ENCODE measurements at places on chromosomes 1 and 21. TPM values are rescaled to one million over a fixed set of nuclear protein-coding genes. Genes with fewer than 3 reads are reported as not detected.

Gene KCNE2
- total RNA-seq = not detected

GRCh38 chr1:95127380-95127779 lies 10.2 kb downstream of the TLCD4 start:
- no peak for DNase-seq

GRCh38 chr1:160414881-160415280 lies 14.5 kb downstream of the VANGL2 start:
- no peak for DNase-seq

DNA sequence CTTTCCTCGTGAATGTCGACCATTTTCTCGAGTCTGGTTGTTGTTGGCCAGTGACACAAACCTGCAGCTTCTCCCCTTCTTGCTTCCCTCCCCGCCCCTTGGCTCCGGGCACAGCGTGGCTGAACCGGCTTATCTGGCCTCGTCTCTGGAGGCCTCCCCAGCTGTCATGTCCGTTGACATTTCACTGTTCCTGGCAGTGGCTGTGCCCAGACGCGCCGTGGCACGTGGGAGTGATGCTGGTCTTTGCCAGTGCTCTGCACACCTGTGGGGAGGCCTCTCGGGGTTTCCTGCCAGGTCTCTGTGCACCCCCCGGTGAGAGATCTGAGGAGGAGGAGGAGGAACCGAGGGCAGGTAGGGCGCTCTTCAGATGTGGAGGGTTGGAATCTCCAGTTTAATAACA lies 23.7 kb downstream of the SKI start:
- no peak for DNase-seq

DNA sequence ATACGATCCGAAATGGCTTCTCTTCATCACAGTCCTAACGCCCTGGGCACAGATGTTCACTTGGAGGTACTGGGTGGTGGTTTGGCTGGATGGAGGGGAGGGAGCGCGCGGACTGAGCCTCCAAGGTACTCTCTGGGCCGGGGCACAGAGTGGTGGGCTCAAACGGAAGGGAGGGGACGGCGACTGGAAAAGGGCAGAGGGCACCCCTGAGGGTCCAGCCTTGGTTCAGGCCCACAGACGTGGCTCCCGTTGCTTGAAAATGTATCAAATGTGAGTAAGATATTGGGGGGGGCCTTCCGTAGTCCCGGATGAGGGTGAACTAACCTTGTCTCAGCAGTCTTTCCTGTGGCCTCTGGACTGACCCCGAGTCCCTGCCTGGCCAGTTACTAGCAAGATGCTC lies 463 bp downstream of the IL12RB2 start:
- no peak for DNase-seq

GRCh38 chr1:241591317-241591716 lies 48.9 kb downstream of the CHML start:
- no peak for DNase-seq

Gene FMO4
- total RNA-seq = 6.9 TPM

GRCh38 chr1:154094411-154094810 lies 60.5 kb downstream of the NUP210L start:
- no peak for DNase-seq

GRCh38 chr1:238892612-238893011 lies 493.8 kb upstream of the CHRM3 start:
- DNase-seq = no peak

Gene TAGLN2
- 124 TPM for total RNA-seq

GRCh38 chr1:24502065-24502708 lies 449 bp upstream of the RCAN3 start:
- DNase-seq = peak; percentile 67

DNA sequence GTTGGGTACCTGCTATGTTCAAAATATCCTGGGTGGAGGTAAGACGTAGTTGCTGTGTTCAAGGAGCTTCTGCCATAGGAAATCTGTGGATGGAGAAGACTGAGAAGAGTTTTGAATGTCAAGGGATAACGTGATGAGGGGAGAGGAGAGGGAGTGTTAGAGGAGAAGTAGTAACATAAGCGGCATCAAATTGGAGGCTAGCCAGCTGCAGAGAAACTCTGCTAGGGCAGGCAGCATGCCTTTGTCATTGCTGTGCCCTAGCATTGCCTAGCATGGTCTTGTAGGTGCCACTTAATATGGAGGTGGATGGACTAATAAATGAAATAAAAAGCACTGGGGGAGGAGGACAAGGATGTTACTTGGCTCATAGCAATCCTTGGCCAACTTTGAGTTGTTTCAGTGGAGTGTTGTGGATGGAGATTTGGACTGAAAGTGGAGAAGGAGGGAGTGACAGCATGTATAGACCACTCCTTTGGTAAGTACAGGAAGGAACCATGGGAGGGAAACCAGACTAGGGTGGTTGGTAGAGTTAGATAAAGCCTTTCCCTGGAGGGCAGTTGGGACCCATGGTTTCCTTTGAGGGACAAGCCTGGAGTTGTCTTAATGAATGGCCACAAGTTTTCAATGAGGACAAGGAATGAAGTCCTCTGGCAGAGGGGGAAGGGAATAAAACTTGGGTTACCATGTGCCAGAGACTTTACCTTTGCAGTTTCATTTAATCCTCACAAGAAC lies 6.3 kb downstream of the VANGL1 start:
- DNase-seq = no peak

Gene CACNA1S
- total RNA-seq = not detected

Gene CD101
- total RNA-seq = 1.3 TPM

GRCh38 chr1:160756849-160757201 lies 17.8 kb downstream of the SLAMF7 start:
- DNase-seq = no peak

GRCh38 chr1:201625851-201626251 lies 86.9 kb downstream of the NAV1 start:
- DNase-seq = no peak

Gene TAS1R1
- not detected for total RNA-seq

- no peak for DNase-seq
Observed at GRCh38 chr1:226960944-226961765, 21.1 kb downstream of the COQ8A start.

DNA sequence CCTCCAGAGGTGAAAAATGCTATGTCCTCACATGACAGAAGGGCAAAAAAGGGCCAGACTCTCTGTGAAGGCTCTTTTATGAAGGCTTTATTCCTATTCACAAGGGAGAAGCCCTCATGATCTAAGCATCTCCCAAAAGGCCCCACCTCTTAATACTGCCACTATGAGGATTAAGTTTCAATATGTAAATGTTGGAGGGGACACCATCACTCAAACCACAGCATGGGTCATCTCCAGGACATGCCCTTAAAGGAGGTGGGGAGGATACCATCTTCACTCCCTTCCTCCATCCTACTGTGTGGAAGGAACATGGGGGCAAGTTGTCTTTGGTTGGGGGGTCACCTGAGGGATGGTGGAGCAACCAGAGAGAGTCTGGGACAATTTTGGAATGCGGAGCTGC lies 170.1 kb downstream of the TRIM33 start:
- no peak for DNase-seq

DNA sequence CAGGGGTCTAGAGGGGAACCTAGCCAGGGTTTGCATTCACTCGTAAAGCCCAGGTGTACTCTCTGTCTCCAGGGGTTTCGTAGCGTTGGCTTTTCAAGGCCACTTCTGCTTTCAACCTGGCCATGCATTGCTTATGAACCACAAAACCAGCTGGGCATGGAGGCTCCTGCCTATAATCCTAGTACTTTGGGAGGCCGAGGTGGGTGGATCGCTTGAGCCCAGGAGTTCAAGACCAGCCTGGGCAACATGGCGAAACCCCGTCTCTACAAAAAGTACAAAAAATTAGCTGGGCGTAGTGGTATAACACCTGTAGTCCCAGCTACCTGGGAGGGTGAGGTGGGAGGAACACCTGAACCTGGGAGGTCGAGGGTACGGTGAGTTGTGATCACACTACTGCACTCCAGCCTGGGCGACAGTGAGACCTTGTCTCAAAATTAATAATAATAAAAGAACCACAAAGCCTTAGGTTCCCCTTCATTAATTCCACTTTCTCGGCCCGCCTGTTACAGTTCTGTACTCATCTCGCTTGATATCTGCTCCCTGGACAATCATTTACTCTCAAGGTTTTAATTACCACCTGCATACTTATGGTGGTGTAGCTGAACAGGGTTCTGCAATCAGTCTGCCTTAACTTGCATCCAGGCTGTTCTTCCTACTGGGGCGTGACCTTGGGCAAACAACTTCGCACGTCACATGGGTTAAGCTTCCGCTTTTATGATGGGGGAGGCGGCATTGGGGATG lies 6.1 kb downstream of the SLC16A4 start:
- no peak for DNase-seq

GRCh38 chr1:30759718-30760281 lies 2.2 kb upstream of the LAPTM5 start:
- DNase-seq = no peak

DNA sequence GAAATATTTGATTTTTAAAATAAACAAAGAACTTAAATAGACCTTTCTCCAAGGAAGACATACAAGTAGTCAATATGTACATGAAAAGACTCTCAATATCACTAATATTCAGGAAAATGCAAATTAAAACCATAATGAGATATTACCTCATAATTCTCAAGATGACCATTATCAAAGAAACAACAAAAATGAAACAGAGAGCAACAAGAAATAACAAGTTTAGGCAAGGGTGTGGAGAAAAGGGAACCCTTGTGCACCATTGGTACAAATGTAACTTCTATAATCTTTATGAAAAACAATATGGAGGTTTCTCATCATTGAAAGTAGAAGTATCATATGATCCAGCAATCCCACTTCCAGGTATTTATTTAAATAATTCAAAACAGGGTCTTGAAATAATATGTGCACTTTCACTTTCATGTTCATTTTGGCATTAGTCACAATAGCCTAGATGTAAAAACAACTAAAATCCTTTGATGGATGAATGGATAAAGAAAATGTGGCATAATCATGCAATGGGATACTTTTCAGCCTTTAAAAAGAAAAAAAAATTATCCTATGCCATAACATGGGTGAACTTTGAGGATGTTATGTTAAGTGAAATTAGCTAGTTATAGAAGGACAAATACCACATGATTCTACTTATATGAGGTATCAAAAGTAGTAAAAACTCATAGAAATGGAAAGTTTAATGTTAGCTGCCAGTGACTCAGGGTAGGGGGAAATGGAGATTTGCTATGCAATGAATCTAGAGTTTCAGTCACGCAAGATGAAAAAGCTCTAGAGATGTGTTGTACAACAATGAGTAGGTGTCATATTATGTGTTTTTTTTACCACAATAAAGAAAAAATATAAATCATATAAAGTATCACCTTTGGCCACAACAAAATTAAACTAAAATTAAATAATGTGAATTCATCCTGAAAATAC lies 114.5 kb upstream of the LYPLAL1 start:
- DNase-seq = no peak

Gene RGS8
- total RNA-seq = not detected

Gene CD52
- total RNA-seq = 4.9 TPM

- DNase-seq = no peak
Observed at GRCh38 chr21:42448686-42449085, 45.0 kb downstream of the UBASH3A start.

GRCh38 chr1:43373066-43373940 lies 5.5 kb upstream of the ELOVL1 start:
- DNase-seq = no peak

Gene TMEM82
- total RNA-seq = not detected

DNA sequence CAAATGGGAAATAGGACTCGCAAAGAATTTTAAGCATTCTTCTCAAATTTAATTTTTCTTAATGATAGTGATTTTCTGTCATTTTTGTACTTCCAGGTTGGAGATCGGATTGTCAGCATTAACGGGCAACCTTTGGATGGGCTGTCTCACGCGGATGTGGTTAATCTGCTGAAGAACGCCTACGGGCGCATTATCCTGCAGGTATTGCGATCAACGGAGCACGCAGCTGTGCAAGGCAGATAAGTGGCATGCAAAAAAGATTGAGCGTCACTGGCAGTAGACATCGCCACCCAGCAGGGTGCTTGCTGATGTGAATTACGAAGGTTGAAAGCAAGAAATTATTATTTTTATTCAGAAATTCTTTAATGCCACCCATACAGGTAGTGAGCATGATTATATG lies 65.9 kb upstream of the L1TD1 start:
- no peak for DNase-seq

Gene SERTAD4
- 6.5 TPM for total RNA-seq

- DNase-seq = no peak
Observed at GRCh38 chr1:210607361-210607760, 278.7 kb downstream of the HHAT start.

DNA sequence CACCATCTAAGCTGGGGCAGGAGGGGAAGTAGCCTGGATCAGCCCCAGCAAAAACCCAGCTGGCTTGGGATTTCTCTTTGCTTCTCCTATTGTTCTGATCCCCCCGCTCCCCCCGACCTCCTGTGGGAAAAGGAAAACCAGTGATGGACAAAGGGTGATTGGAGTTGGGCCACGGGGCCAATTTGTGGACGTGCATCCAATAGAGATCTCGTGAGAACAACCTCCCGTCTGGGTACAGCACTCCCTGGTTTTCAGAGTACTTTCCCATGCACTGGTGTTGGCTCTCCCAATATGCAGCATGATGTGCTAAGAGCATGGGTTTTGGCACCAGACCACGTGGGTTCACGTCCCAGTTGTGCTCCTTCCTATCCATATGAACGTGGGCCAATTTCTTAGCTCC lies 9.0 kb downstream of the BLACAT1 start:
- no peak for DNase-seq

- peak; percentile 62 for DNase-seq
Observed at GRCh38 chr1:10339815-10340214, 59.0 kb upstream of the PGD start.

- DNase-seq = no peak
Observed at GRCh38 chr1:177210071-177210470, 39.3 kb downstream of the BRINP2 start.

GRCh38 chr1:216825557-216825956 lies 102.3 kb upstream of the ESRRG start:
- DNase-seq = no peak

- DNase-seq = no peak
Observed at GRCh38 chr21:41703857-41704501, 62.9 kb downstream of the RIPK4 start.

DNA sequence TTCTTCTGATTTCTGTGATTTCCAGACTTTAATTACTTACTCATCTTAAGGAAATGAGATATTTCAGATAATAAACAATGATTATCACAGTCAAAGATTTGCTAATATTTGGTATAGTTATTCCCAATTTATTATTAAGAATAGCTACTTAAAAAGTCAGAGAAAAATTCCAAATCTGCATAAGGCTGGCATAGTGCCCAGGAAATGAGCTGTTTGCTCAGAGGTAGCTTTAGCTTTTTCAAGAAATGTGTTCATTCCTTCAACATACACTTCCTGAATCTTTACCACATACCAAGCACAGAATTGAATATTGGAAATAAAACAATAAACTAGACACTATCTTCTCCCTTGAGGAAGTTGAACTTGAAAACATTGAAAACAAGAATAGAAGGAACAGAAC lies 44.3 kb upstream of the KCNK1 start:
- no peak for DNase-seq

Gene FCRLB
- 0.20 TPM for total RNA-seq
